Coronary artery (tissue), 2 donors: ENCODE measurements at places on chromosomes 3 and 15.

DNA sequence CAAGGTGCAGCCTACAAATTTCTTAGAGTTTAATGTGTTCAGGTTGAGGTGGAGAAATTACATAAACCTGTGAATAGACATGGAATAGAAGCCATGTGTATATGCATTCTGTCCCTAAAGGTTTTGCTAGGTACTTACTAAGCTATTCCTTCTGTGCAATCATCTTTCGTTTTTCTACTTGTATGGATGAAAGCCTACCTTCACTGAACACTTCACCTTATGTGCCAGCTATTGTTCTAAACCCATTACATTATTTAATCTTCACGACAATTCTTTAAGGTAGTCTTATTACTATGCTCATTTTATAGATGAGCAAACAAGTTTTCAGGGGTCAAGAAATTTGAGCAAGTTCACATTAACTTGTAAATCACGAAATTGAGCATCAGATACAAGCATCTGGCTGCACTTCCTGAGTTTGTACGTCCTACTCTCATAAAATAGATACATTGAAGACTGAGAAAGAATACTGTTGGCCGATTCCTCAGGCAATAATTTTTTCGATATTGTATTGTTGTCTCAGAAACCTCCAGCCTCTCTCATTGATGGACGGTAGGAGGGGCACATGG is 635 bp upstream of the RCN2 start:
- DNase-seq: no peak

DNA sequence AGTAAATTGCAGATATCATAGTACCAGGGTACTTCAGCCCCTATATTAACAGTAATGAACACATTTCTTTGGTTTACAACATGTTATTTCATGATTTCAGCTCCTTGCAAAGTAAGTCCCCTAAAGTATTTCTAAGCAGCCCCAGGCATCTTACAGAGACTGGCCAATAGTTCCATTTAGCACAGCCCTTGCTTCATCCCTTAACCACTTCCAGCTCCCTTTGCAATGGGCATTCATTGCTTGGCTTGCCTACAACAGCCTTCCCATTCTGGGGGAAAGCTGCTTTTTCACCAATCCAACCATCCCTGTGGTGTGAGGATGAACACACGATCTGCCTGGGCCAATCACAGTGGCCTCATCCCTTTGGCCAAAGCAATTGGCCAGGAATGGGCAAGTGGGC is 67.2 kb upstream of the XCR1 start:
- no peak for DNase-seq

DNA sequence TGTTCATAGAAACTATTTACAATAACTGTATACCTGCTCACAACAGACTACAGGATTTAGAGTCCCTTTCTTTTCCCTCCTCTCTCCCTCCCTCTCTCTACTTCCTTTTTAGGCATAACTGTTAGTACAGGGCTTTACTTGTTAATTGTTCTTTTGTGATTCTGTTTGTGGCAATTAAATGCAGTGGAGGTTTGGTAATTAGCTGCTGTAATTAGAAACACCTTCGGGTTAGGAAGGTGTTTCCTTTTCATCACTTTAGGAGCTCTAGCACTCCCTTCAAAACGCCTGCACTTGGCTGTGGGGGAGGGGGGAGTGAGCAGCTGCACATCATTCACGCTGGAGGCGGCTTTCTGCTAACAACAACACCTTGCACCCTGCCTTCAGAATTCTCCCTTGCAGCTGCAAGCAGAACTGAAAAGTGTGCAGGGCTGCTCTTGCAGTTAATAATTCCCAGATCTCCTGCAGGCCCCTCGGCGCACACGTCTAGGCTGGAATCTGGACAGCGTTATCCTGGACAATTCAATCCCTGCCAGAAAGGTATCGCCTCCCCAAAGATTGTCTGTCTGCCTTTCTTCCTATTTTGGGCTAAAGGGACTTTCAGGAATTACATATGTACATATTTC is 242.6 kb upstream of the RGMA start:
- no peak for DNase-seq

- DNase-seq: no peak
These were observed 266.5 kb upstream of the CADM2 start for GRCh38 chr3:84692261-84692660.
